ENCODE measurements at places on chromosomes 16 and 17.

GRCh38 chr17:82228278-82228841 is 482 bp upstream of the SLC16A3 start:
- DNase-seq, result no peak

- no peak for DNase-seq
Observed at GRCh38 chr16:75222271-75222783, 3.5 kb downstream of the CTRB1 start.

DNA sequence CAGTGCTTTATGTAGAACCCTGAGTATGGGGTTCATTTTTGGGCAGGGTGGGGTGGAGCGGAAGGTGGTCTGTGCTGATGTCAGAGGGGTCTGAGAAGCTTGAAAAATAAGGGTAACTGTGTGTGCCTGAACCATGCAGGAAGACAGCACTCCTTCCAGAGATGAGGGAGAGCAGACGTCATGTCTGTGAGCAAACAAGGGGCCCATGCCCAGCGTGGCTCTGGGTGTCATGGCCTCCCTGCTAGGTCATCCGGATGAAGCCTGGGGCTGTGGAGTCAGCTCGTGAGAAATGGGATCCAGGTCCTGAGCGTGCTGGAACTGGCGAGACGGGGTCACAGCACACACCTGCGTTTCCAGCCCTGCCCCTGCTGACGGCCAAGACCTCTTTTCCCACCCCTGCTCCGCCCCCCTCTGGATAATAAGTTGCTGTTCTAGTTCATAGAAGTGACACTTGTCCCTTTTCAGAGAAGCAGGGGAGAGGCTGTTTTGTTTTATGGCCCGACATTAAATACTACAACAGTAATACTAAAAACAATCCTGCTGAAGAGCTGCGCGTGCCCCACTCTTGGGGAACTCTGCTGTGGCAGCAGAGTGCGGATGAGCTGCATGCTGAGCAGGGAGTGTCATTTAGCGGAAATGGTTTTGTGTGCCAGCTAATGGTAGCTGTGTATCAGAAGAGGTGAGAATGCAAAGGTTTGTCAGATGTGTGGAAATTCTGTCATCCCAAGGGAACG is 92.6 kb downstream of the RPTOR start:
- DNase-seq, result no peak

DNA sequence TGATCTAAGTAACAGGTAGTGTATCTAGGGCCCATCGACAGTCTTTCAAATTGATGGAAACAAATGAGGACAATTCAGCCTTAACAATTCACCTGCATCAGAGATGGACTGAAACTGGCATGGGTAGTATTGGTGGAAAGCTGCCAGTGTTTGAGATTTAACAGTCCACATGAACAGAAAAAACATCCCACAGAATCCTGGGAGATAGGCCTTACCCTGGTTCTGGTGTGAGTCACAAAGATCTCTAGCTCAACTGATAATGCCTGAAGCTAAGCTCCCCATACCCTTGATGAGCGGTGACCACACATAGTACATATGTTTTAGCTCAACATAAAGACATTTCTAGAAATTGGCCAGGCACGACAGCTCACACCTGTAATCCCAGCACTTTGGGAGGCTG is 21.9 kb downstream of the CRK start:
- DNase-seq, result no peak

GRCh38 chr17:82767041-82767754 is 15.3 kb downstream of the TBCD start:
- DNase-seq, result no peak

- no peak for DNase-seq
Observed at GRCh38 chr17:78986649-78987328, 7.1 kb upstream of the LGALS3BP start.

GRCh38 chr16:20302389-20302788 is 24.9 kb downstream of the GP2 start:
- no peak for DNase-seq

DNA sequence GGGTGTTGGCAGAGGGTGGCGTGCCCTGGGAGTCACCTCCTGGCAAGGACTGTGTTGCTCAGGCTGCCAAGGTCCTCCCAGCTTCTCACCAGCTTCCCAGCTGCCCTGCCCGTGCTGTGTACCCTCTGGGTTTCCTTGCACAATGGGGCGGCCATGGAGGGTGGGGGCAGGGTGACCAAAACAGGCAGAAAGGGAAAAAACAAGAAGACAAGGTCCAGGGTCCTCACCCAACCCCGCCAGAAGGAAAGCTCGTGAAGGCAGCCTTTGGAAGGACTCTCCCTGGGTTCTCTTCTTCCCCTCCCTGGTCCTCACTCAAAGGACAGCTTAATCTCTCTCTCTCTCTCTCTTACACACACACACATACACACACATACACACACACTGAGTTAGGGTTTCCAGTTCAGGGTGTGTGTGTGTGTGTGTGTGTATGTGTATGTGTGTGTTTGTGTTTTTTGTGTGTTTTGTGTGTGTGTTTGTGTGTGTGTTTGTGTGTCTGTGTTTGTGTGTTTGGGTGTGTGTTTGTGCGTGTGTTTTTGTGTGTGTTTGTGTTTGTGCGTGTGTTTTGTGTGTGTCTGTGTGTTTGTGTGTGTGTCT is 2.0 kb downstream of the SLC13A5 start:
- no peak for DNase-seq

DNA sequence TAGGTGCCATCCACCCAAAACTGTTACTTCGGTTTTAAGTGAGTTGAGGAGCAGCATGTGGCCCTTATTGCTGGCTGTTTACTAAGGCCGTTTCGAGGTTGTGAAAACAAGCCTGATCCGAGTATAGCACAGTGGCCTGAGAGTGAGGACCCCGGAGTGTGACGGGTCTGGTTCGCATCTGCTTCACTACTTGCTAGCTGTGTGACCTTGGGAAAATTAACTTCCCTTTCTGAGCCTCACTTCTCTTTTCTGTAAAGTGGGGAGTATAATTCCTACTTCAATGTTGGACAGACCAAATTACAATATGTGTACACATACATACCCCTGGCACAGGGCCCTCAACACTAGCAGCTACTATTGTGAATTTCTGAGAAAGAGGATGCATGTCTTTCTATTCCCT is 11.7 kb upstream of the HEATR6 start:
- DNase-seq, result no peak

DNA sequence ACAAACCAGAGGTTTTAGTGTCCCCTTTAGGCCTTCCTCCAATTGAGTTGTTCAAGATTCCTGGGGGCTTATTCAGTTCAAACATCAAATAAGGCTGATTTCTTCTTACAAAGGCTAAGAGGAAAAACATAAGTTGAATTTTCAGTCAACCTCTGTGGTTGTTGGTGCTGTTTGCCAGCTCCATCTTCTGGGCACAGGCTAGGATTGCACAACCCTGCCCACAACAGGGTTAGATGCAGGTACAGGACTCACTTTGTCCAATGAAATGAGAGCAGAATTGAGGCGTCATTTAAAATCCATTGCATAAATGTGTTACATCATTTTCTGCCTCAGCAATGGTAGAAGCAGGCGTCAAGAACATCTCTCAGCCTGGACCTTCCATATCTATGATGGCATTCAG is 173.3 kb downstream of the PMP22 start:
- DNase-seq, result no peak

- DNase-seq, result no peak
Observed at GRCh38 chr16:35651841-35652240, 2192.4 kb downstream of the TP53TG3F start.

DNA sequence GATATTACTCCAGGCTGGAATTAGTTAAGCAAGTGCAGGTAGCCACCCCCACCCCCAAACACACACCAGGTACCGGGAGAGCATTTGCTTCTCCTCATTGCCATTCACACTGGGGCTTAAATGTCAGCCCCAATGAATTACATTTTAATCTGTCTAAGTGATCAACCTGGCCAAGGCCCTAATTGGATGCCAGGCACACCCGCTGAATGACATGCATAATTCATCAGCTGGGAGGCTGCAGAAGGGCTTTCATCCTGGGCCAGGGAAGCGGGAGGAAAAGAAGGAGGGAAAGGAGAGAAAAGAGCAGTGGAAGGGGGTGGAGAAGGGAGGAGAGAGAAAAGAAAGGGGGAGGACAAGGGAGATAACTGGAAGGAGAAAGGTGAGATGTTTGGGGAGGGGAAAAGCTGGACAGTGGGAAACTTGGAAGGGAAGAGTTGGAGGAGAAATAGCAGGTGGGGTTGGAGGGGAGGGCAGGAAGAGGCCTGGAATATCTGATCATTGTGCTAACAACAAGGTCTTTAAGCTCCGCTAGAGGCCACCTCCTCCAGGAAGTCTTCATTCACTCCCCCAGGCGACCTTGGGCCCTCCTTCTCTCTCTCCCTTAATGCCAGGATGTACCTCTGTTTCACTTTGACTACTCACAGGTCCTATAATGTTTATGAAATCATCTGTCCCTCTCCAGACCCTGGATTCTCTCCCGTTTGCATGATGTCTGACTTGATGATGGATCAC is 40.1 kb upstream of the CES5A start:
- no peak for DNase-seq

DNA sequence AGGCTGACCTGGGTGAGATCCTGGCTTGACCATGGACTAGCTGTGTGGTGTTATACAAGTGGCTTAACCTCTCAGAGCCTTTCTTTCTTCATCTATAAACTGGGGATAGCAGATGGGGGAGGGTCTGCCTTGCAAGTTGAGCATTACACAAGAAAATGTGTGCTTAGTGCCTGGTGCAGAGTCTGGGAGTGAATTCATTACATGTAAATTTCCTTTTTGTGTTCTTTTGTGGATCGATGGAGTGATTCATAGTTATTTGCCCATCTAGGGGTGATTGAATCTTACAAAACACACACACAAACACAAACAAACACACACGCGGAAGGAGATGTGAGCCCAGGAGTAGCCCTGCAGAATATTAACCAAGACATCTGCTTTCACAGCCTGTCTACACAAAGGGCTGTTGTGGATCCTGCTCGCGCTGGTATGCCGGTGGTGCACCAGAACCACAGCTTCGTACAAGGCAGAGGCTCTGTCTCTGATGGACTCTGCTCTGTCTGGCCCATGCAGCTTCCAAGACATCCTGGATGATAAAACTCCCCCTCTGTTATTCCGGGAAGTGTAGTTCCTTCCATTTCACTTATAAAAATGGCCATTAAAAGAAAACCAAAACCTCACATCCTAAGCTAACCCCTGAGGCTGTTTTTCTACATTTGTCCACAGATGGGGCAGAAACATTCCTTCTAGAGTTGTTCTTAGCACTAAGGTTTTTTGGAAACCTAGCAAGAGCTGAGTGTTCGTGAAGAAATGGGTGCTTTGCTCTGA is 86.1 kb downstream of the UTP18 start:
- DNase-seq, result no peak

DNA sequence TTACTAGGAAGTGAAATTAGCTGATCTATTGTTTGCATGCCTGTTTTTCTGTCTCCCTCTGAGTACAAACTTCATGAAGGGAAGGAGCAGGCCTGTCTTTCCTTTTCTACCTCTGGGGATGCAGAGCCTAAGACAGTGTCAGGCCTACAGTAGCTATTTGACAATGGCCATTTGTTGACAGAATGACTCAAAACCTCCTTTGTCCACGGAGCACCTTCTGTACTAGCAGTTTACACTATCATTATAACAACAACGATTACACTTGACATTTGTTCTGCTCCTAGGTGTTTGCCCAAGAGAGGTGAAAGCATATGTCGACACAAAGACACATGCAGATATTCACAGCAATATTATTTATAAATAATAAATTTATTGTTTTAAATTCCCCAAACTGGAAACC is 132.3 kb upstream of the IRX3 start:
- DNase-seq, result no peak

- DNase-seq, result no peak
Observed at GRCh38 chr17:48071654-48072053, 23.5 kb downstream of the NFE2L1 start.

DNA sequence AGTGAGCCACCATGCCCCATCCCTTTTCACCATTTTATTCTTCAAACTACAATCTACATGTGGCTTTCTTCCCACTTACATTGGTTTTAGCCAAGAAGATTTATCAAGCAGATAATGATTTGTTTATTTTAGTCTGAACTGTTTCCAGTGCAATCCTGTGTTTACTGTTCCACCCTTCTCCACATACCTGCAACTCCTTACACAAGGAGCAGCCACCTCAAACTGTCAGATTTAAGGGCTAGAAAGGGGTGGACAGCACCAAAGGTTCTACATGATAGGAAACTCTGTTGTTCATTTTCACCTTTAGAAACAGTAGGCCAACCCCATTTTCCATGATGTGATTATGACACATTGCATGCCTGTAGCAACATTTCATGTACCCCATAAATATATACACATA is 1.9 kb downstream of the RUNDC1 start:
- no peak for DNase-seq

DNA sequence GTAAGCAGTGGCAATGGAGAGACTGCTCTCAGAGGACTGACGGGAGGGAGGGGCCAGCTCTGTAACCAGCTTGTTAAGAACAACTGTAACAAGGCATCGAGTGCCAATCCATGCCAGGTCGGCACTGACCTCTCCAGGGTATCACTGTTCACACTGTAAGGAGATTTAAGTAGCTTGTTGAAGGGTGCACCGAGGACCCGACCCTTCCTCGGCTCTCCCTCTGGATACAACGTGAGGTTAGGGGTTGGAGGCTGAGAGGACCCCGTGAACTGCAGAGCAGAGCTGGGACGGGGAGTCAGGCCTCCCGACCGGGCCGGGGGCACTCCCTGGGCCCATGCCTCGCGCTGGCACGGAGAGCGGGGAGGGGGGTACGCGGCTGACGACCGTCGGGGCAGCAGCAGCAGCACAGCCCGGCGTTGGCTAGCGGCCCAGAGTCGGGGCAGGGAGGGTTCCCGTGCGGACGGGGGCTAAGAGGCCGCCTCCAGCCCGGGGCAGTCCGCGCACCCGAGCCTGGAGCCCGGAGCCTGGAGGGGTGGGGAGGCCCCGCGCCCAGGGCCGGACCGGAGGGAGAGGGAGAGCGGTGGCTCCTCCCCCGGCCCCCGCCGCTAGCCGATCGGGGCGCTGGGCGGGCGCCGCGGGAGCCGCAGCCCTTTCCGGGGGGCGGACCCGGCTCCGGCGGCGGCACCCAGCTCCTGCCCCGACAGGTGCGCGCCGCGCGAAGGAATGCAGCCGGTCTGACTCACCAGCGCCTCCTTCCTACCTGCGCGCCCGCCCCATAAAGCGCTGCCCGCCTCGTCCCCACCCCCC is at the start of gene ITGB4:
TSS of gene ITGB4 (plus strand) at position 804 of the 807 bp plus-strand sequence. CDS start 3,245 bp downstream, outside the sequence.
- no peak for DNase-seq

DNA sequence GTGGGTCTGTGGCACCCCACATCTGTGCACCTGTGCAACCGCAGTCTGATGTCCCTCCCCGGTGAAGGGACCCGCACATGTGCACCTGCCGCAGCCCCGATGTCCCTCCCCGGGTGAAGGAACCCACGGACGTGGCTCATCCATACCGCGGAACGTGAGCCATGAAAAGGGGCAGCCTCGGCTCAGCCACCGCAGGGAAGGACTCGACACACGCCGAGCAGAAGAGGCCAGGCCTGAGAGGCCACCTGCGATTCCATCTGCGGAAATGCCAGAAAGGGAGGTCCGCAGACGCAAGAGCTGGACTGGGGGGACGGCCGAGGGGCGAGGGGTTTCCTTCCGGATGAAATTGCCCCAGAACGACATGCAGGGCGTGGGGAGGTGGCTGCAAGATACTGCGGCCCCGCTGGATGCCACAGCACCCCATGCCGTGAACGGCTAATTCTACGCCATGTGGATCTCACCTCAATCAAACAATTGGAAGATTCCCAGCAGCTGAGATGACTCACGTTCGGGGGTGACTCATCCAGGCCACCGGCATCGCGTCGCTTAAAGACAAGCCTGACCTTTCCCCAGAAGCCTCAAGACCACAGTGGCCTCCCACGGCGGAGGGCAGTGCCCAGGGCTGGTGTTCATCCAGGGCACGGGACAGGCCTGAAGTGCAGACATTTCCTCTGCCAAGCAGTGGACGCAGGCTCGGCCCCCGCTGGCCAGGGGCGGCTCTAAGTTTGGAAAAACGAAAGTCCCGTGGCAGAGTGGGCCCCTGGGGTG is 21.0 kb downstream of the SOX8 start:
- DNase-seq, result no peak

- no peak for DNase-seq
Observed at GRCh38 chr17:71361656-71362450, 759.0 kb upstream of the SOX9 start.
